ENCODE measurements at places on chromosomes 3 and 15. TPM values are rescaled to one million over a fixed set of nuclear protein-coding genes. Genes with fewer than 3 reads are reported as not detected.

OSTN gene
- not detected for total RNA-seq

BCL6 gene
- total RNA-seq, result 13.4 TPM

IL20RB gene
- total RNA-seq, result 0.77 TPM

FBXL22 gene
- total RNA-seq, result 0.18 TPM

GYG1 gene
- total RNA-seq, result 32.2 TPM

RASGRP1 gene
- total RNA-seq, result 0.28 TPM

BCL2A1 gene
- total RNA-seq, result 12.6 TPM

FBXO22 gene
- 80.3 TPM for total RNA-seq

GOLGA8J gene
- total RNA-seq, result 0.12 TPM

COMMD4 gene
- total RNA-seq, result 190 TPM

CHST13 gene
- 0.78 TPM for total RNA-seq

OXTR gene
- total RNA-seq, result 10.5 TPM

COLQ gene
- total RNA-seq, result 0.23 TPM

U2SURP gene
- total RNA-seq, result 105 TPM

VGLL4 gene
- total RNA-seq, result 28.1 TPM

AADAC gene
- total RNA-seq, result 15.8 TPM

LRRN1 gene
- not detected for total RNA-seq

TSC22D2 gene
- total RNA-seq, result 16.0 TPM

NR1I2 gene
- total RNA-seq, result not detected

CNTN3 gene
- not detected for total RNA-seq

ILDR1 gene
- not detected for total RNA-seq

B3GALNT1 gene
- 0.08 TPM for total RNA-seq

Data from A549 treated with Mapracorat at 1 μM for 4 hours (cell line).